ENCODE measurements at places on chromosomes 1 and 21.

DNA sequence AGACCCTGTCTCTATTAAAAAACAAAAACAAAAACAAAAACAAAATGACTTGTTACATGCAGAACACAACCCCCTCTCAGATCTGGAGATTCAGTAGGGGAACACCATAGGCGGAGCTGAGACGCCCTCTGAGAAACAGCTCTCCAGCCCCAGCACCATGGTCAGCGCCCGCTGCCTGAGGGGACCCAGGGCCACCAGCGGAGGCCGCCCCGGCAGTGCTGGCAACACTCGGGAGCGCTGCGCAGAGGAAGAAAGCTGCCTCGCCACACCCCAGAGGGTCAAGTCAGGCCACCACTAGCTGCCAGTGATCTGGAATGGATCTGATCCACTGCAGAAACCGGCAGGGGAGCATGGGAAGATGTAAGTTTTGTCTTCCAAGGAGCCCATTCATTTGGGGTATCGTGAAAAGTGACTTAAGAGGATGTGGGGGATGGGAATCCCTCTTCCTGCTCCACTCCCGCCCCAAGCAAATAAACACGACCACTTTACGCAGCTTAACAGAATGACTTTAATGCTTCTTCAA, 3.1 kb downstream of the ACTA1 start:
- no peak for DNase-seq

DNA sequence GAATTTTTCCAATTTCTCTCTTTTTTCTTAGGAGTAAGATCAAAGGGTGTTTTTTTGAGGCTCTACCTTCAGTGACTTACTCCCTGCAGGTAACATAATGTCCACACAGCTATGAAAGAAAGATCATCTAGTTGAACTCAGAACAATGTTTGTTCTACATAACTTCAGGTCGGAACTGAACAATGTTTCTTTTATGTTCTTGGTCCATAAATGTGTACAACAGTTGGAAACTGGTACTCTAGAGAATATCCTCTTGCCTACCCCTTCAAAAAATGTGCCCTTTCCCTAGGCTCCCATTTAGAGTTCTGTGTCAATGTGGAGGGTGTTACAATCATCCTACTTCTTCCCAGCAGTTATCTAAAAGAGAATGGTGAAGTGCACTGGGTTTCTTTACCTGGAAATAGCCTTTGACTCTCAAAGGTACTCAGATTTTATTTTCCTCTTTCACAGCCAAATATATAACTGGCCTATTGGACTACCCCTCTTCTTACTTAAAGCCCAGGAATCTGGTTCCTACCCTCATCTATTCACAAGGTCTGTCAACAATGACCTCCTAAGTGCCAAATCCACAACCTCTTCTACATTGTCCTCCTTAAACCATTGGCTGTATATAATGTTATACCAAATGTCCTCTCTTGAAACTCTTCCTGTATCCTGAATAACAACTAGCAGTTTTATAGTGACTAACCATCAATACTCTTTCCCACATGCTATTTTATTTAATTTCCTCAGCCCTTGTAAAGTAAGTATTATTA, 42.3 kb downstream of the CD58 start:
- DNase-seq, result no peak

DNA sequence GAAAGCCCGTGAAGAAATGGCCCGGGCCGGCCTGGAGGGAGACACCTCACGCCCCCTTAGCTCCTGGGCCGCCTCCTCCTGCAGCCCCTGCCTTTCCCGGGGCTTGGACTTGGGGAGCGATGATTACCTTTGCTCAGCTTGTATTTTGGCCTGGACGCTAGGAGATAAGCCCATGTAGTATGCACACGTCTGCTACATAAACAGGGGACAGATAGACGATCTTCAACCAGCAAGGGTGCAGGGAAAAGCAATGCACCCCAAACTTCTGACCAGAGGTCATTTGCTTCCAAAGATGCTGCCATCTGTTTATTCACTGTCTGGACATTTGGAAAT, 936 bp downstream of the TP73 start:
- DNase-seq, result no peak

DNA sequence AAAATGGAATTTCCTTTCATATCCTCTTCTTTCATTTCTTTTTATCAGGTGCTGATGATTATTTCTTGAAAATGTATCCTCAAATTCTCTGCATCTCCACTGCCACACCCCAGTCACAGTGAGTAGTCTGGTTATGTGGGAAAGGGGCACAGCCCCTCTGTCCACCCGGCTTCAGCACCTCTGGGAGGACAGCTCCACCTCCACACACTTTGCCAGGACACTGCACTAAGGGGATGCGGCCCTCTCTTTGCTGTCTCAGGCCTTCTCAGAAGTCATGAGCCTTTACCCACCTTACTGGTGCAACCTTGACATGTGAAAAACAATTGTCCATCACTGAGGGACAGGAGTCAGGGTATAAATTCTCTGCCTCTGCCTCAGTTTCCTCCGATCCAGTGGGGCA, 433.1 kb downstream of the PCP4 start:
- DNase-seq, result no peak

- DNase-seq, result no peak
Measured at GRCh38 chr1:66539491-66539890, 5.5 kb downstream of the SGIP1 start.

GRCh38 chr1:186628910-186629309, 51.3 kb downstream of the PTGS2 start:
- DNase-seq, result no peak

DNA sequence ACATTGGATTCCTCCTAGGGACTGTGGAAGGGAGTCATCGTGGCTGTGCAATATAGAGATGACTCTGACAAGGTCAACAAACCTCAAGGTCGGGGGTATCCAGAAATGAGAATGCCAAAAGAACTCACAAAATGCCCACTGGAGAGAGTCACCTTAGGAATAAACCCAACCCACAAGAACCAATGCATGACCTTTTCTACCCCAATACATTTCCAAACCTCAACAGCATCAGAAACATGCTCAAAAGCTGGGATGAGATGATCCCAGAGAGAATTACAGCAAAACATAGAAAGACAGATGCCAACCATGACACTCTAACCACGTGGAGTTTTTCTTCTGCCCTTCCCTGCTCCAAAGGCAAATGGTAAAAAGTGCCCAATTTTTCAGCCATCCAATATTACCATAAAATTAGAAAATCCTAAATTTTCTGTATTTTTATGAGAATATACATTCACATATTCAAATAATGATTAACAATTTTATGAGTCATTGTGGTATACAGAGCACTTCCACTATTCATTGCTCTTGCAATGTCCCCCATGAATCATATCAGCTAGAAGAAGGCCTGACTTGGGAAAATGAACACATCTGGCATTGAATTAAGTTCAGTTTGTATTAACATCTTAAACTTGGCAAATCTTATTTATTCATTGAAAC, 88.2 kb upstream of the PALMD start:
- DNase-seq, result no peak

- DNase-seq, result no peak
Measured at GRCh38 chr1:70117046-70117445, 88.3 kb downstream of the LRRC40 start.

- no peak for DNase-seq
Measured at GRCh38 chr1:62058956-62059355, 135.7 kb upstream of the L1TD1 start.

DNA sequence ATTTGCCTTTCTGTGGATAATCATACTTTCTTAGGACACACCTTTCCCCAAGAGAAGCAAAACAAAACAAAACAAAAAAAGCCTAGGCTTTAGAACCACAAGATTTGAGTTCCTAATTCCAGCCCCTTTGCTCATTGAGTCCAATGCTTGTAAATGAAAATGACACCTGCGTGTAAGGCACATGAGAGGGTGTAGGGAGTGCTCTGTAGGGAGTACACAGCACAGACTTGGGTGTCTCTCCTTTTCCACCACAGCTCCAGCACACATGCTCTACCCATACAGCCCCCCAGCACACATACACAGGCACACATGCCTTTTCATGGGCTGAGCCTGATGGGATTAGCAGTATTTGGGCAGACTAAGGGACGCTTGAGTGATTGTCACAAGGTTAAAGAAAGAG, 9.2 kb upstream of the NGF start:
- DNase-seq, result no peak

GRCh38 chr1:2231532-2232254, 3.6 kb downstream of the SKI start:
- DNase-seq, result no peak

DNA sequence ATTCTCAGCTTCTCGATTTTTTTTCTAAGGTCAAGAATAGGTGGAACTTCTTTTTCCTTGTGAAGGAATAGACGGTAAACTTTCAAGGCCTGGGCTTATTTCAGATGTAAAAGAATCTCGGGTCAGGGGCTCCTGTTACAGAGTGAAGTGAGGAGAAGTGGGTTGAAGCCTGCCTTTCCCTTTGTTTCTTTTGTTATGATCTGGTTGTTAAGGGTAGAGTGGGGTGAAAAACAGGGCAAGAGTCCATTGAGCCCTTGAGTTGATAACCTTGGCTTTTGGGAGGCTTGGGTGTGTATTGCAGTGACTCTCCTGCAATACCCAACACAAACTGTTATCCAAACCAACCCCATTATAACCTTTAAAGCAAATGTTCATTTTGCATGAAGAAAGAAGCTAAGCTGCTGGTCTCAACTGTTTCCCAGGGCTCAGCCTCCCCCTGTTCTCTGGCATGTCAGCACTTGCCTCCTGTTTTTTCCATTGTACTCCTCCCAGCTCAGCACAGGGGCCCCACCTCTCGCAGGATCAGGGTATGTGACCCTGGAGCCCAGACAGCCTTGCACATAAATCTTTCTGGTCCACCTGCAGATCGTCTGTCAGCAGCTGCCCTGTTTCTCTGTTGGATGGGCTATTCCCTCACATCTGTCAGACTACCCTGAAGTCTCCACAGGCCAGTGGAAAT, 102.4 kb downstream of the CACHD1 start:
- no peak for DNase-seq

GRCh38 chr1:93774707-93775106, 93.1 kb upstream of the BCAR3 start:
- no peak for DNase-seq

GRCh38 chr21:41726970-41727783, 39.7 kb downstream of the RIPK4 start:
- no peak for DNase-seq

GRCh38 chr1:36109041-36109679, 15.9 kb downstream of the COL8A2 start:
- no peak for DNase-seq

DNA sequence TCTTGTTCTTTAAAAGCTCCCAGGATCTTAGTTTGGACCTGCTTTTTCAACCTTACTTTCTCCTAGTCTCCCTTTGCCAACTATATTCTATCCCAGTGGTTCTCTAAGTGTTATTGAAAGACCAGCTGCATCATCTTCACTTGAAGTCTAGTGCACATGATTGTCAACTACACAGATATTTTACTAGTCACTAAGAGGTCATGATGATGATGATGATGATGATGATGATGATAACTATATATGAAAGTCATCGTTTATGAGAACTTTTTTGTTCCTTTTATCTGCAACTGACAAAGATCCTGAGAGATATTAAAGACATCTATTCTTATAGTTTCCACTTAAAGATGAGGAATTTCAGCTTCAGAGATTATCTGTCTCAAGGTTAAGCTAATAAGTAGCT, 479.0 kb upstream of the ZRANB2 start:
- no peak for DNase-seq

GRCh38 chr1:51569284-51570062, 47.4 kb upstream of the OSBPL9 start:
- peak; percentile 83 for DNase-seq

DNA sequence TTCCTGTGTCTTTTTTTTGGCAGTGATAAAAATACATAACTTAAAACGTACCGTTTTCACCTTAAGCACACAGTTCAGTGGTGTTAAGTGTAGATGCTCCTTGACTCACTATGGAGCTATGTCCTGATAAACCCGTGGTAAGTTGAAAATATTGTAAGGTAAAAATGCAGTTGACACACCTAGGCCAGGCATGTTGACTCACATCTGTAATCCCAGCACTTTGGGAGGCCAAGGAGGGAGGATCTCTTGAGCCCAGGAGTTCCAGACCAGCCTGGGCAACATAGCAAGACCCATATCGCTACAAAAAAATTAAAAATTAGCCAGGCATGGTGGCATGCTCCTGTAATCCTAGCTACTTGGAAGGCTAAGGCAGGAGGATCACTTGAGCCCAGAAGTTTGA, 73.6 kb upstream of the COG2 start:
- no peak for DNase-seq

- DNase-seq, result no peak
Measured at GRCh38 chr21:26445440-26445839, 127.6 kb downstream of the CYYR1 start.

- DNase-seq, result no peak
Measured at GRCh38 chr21:33293136-33293535, 27.0 kb downstream of the IL10RB start.

- DNase-seq, result peak; percentile 74
Measured at GRCh38 chr1:23736437-23737134, 6.7 kb upstream of the ELOA start.

GRCh38 chr1:233730809-233731208, 116.9 kb downstream of the KCNK1 start:
- no peak for DNase-seq

DNA sequence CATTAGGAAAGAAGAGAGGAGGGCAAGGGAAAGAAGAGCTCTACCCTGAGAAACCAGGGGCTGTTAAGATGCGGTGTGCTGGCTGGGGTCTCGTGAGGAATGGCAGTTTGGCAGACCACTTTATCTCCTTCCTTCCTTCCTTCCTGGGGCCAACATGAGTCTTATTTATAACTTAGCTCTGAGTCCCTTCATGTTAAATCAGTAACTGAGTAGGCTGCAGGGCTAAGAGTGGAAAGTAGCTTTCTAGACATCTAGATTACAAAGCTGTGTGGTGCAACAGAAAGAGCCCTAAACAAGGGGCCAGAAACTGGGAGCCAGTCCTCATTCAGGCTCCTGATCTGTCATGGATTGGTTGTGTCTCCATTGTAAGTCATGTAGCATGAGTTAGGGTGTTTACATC, 135.4 kb upstream of the DUSP10 start:
- DNase-seq, result no peak

GRCh38 chr21:36642777-36643176, 56.1 kb upstream of the SIM2 start:
- no peak for DNase-seq

- no peak for DNase-seq
Measured at GRCh38 chr1:155809088-155809487, 47.9 kb downstream of the GON4L start.

GRCh38 chr1:63867429-63868176, 93.8 kb downstream of the ROR1 start:
- DNase-seq, result no peak

DNA sequence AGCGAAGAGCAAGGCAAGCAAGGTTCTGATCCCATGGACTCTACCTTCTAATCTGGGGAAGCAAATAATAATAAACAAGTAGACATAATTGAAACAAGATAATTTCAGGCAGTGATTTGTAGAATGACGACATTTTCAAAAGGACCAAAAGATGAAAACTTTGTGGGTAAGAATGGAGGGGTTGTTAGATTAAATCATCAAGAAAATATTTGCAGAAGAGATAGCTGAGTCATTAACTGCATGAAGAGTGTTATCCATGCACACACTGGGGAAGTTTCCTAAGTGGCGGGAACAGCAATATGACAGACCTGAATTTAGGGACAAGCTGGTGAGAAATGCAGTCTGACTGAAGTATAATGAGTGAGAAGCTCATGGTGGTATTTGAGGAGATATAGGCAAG, 583.1 kb upstream of the RGS18 start:
- DNase-seq, result no peak
